ENCODE measurements at places on chromosomes 7 and 10. TPM values are rescaled to one million over a fixed set of nuclear protein-coding genes. Genes with fewer than 3 reads are reported as not detected.

The CALCR gene
- 0.51 TPM for total RNA-seq

The PDGFA gene
- 19.7 TPM for total RNA-seq

The SPDYE1 gene
- total RNA-seq: not detected

The MMD2 gene
- total RNA-seq: not detected

The ECD gene
- 22.0 TPM for total RNA-seq

The MEIG1 gene
- total RNA-seq: not detected

The PNLIPRP1 gene
- total RNA-seq: 0.90 TPM

The LRRC4 gene
- 6.5 TPM for total RNA-seq

The FAM25G gene
- not detected for total RNA-seq

The IFIT1B gene
- not detected for total RNA-seq

The DYNC1I1 gene
- total RNA-seq: 4.3 TPM

The GRID1 gene
- total RNA-seq: 2.1 TPM

The FAM204A gene
- total RNA-seq: 72.8 TPM

The FAM25C gene
- total RNA-seq: not detected

The ACSL5 gene
- 41.9 TPM for total RNA-seq

The NODAL gene
- total RNA-seq: not detected

The NCF1 gene
- 8.6 TPM for total RNA-seq

The PLAC9 gene
- 94.2 TPM for total RNA-seq

The VWC2 gene
- total RNA-seq: not detected

The CFAP46 gene
- not detected for total RNA-seq

The PIK3CG gene
- total RNA-seq: 7.9 TPM

The ADIRF gene
- total RNA-seq: 543 TPM

The PNLIPRP2 gene
- total RNA-seq: 1.1 TPM

The GNGT1 gene
- total RNA-seq: not detected

The NPY gene
- not detected for total RNA-seq

All from mesenteric fat pad (tissue), 1 donor.